ENCODE measurements at places on chromosomes 1 and 21.
A peak's percentile ranks its signal among the peaks of the same experiment; 100 is the strongest.

- no peak for DNase-seq
These were observed 38.3 kb upstream of the OSBPL9 start for GRCh38 chr1:51578383-51579109.

DNA sequence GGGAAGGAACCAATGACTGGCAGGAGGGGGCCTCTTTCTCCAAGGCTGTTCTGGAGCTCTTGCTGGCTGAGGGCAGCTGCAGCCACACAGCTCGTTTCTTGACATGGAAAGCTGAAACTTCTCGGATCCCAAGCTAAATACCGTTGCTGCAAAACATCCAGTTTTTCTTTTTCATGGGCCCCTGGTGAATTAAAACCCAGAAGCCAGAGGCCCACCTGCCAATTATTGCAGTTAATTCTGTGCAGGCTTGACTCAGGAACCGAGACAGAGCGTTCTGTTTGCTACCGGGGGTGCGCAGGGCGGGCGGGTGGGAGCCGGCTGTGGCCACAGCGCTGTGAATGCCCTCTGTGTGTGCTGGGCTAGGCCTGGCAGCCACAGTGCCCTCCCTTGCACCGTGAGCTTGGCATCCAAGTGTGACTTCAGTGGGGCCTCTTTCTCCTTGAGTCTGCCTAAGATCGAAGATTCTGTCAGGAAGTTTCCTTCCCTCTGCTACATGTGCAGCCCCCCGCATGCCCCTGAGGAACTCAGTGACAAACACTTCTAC, 19.9 kb upstream of the KCNE2 start:
- DNase-seq: no peak

DNA sequence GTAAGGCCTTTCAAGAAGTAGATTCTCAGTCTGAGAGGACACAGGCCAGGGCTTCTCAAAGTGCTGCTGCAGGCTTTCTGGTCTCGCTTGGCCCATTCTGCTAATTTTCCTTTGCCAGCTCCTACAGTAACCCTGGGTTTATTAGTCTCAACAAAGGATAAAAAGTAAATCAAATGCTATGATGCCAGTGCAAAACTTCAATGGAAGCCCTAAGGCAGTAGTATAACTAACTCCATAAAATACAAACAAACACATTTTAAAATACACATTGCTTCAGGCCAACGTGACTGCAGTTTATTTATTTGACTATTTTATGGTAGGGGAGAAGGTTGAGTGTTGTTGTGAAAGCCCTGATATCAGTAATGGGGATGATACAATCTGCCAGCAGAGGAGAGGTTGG, 89.6 kb downstream of the NRDC start:
- DNase-seq: no peak

DNA sequence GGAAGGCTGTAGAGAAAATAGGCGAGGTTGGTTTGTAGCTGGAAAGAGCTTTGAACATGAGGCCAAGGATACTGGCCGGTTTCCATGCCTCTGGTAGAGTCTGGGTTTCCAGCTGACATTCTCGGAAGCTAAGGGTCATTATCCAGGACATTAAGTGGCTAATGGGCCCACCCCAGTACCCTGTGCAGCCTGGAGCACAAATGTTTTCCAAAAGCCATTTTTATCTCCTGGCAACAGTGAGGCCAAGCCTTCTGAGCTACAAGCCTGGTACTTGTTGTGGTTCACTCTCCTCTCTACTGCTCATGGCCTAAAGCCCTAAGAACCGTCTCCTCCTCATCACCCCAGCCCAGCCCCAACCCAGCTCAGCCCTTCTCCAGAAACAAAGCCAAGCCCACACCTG, 122.9 kb downstream of the DMRTA2 start:
- DNase-seq: no peak

- DNase-seq: no peak
These were observed 68.5 kb upstream of the EFHD2 start for GRCh38 chr1:15341228-15341627.

GRCh38 chr1:212554401-212554800, 54.2 kb upstream of the ATF3 start:
- DNase-seq: no peak

DNA sequence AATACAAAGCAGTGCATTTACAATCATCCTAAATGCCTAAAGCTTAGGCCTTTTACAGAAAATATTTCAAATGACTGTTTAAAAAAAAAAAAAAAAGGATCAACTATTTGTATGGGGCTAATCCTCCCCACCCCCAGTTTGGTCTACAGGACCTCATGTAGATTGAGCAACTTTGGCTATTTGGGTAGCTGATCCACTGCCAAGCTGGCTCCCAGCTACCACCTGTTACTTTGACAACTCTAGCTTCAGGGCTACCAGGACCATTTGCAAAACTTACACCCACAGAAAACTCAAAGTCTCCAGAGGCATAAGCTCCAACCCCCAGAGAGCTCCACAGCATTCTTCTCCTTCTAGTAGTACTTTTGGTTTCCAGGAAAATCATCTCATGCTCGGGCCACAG, 29.4 kb downstream of the JAK1 start:
- DNase-seq: peak; percentile 72

- no peak for DNase-seq
These were observed 53.0 kb downstream of the EYA3 start for GRCh38 chr1:28035420-28035819.

DNA sequence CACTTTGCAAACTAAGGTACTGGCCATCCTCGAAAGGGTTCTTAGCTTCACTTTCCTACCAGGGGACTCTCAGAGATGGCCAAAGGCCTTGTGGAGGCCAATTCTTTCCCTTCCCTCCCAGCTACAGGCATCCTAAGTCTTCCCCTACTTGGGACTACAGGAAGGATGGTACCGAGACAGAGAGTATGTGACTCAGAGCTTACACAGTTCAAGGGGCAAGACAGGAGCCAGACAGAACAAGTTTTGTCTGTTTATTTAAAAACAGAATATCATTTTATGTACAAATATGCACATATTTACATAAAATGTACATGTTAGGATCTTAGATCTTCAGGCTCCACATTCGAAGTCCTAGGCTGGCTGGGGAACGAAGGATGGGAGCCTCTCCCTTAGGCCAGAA, 1.1 kb upstream of the ARHGAP30 start:
- DNase-seq: no peak

- peak; percentile 91 for DNase-seq
These were observed 14.9 kb downstream of the MAP3K7CL start for GRCh38 chr21:29145354-29145782.

DNA sequence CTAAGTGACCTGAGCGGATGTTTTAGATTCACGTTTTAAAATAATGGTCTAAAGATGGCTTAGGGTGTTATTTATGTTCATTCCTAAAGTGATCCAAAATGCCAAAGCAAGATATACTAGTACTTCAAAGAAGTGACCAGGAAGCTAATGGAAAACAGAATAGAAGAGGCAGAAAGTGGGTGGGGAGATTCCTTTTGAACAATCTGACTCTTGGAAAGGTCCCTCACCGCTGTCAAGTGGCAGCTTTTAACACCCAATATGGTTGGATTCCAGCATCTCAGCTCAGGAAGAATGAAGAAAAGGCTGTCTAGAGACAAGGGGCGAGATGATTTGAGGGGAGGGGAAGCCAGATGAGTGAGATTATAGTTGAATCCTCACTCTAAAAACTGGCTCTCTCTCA, 90.3 kb downstream of the SCMH1 start:
- peak; percentile 4 for DNase-seq

- DNase-seq: no peak
These were observed 13.1 kb upstream of the CASQ1 start for GRCh38 chr1:160177231-160177630.

- DNase-seq: no peak
These were observed 175.3 kb downstream of the PLPP3 start for GRCh38 chr1:56404066-56404465.

- DNase-seq: no peak
These were observed 243.9 kb downstream of the TOMM20 start for GRCh38 chr1:234884701-234885100.

DNA sequence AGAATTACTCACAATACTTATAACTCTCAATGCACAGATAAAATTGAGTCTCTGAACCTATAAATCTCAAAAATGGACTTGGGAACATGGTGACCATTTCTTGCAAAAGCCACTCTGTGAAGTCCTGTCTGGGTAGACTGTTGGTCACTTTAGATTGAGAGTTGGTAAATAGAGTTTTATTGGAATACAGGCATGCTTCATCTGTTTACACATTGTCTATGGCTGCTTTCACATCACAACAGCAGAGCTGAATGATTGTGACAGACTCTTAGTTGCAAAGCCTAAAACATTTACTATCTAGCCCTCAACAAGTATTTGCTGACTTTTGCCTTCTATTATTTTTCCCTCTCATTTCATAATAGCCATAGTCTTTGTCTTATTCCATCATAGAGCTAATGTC, 24.1 kb upstream of the ASPM start:
- no peak for DNase-seq

- DNase-seq: peak; percentile 26
These were observed 12.5 kb downstream of the RPS6KA1 start for GRCh38 chr1:26541816-26542711.

DNA sequence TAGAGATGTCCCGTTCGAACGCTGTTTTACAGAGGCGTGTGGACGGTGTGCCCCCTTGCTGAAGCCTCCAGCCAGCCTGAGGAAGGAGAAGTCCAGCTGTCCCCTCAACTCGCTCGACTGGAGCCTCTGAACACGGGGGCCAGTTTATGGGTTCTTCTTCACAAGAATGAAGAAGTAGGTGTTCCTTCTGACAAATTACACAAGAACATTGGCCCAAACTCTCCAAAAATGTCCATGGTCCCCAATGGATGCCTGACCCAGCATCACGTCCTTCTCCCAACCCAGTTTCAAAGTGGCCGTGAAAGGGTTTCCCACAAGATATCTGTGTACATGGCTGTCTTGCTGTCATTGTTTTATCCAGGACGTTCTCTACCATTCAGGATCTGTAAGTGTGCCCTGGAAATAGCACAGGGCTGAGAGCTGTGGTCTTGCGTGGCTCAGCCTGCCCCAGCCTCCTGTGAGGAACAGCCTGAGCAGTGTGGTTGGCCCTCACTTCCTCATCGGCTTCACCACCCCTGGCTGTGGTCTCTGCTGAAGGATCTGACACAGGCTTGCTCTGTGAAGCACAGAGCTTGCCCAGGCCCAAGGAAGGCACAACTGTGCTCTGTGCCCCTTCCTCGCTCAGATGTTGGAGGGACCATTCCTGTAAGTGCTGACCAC, 1.0 kb upstream of the S100B start:
- DNase-seq: no peak

GRCh38 chr1:214282630-214283242, 1.8 kb downstream of the SMYD2 start:
- no peak for DNase-seq

DNA sequence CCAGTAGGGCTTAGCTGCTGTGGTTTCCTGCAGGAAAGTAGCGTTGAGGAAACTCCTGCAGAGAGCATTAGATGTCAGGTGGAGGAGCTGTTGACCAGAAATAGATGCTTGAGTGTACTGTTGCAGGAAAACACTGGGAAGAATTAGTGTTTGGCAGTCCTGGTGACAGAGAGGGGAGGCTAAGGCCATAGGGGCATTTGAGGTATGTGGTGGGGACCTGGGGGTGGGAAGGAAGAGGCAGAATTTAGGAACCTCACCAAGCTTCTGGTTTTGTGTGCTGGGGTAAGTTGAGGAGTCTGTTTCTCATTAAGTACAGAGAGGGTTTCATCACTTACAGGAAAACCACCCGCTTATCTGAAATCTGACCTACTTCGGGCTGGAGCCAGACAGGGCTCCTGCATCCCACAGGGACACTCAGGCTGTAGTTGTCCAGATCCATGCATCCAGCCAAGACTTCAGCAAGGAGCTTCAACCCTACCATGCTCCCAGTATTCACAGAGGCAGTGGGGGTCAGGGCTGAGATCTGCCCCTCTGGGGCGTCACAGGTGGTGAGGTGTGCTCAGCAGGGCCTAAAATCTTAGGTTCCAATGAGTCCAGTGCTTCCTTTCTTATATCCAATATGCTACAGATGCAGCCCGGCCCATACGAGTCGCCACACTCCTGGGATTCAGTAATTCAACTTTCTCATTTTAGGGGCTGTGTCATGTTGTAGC, 15.1 kb downstream of the SH2D2A start:
- no peak for DNase-seq

DNA sequence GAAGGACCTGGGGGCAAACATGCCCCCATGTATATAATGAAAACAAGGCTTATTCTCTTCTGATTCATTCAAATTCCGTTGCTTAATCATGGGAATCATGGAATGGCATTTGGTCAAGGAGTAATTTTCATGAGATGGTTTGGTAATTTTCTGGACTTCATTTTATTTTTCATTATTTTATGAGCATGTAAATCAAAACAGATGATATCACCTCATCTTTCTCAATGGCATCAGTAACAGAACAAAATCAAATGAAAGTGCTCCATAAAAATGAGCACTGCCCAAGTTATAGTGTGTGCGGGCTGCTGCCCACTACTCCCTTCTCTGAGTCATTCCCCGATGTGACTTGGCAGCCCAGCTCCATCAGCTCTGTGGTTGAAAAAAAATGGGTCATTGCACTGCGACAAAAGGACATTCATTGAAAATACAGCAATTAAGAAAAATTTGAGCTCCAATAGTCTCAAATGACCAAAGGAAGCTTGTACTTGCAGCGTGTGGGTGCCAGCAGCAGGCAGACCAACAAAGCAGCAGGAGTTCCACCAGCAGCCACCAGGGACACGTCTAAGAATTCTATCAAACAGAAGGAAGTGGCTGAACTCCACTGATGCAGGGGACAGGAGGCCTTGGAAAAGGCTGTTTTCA, 84.3 kb upstream of the VAV3 start:
- peak; percentile 39 for DNase-seq
